ENCODE measurements at places on chromosomes 6 and 20. TPM values are rescaled to one million over a fixed set of nuclear protein-coding genes. Genes with fewer than 3 reads are reported as not detected.

Gene SLC17A4
- not detected for total RNA-seq

Gene DZANK1
- 1.5 TPM for total RNA-seq

Gene TFAP2C
- 0.08 TPM for total RNA-seq

Gene KIF13A
- 86.8 TPM for total RNA-seq

Gene GSTA1
- total RNA-seq, result not detected

Gene LHFPL5
- total RNA-seq, result not detected

Gene IRAK1BP1
- total RNA-seq, result 7.9 TPM

Gene SALL4
- total RNA-seq, result 0.36 TPM

Gene TRDN
- total RNA-seq, result not detected

Gene POU5F1
- not detected for total RNA-seq

Gene PRL
- not detected for total RNA-seq

Gene SLC25A27
- total RNA-seq, result 6.2 TPM

Gene HLA-DRB1
- 0.09 TPM for total RNA-seq

Gene LY6G6C
- total RNA-seq, result not detected

Gene TP53RK
- 12.4 TPM for total RNA-seq

Gene C6orf141
- total RNA-seq, result 5.7 TPM

Gene SPINT4
- not detected for total RNA-seq

Gene TNF
- not detected for total RNA-seq

Gene FAM210B
- total RNA-seq, result 53.3 TPM

Gene SYTL3
- total RNA-seq, result 10.5 TPM

Gene ADGRG6
- 1.7 TPM for total RNA-seq

Gene ZNF311
- 1.3 TPM for total RNA-seq

Gene RIPOR3
- 1.6 TPM for total RNA-seq

Gene FAM83C
- not detected for total RNA-seq

Gene SLC17A3
- total RNA-seq, result 1.1 TPM

Gene ASIP
- not detected for total RNA-seq

Gene SH3BGRL2
- total RNA-seq, result 6.6 TPM

Gene DEFB132
- total RNA-seq, result not detected

Gene CALHM4
- not detected for total RNA-seq

Gene MRAP2
- 0.33 TPM for total RNA-seq

Gene NKX2-4
- not detected for total RNA-seq

Gene MCCD1
- total RNA-seq, result not detected

Gene TRIM15
- not detected for total RNA-seq

Gene LYRM4
- 20.9 TPM for total RNA-seq

Gene SAMD5
- total RNA-seq, result 0.09 TPM

Gene RIPPLY2
- total RNA-seq, result not detected

Gene RUNX2
- 0.74 TPM for total RNA-seq

Gene HLA-DMB
- total RNA-seq, result 0.09 TPM

Gene C6orf58
- total RNA-seq, result not detected

Gene TMEM14A
- 16.3 TPM for total RNA-seq

Gene VARS1
- 68.8 TPM for total RNA-seq

Gene CYP24A1
- total RNA-seq, result 0.98 TPM

Gene THEMIS
- total RNA-seq, result under 0.01 TPM

Gene SULF2
- total RNA-seq, result 1.9 TPM

Gene MATN4
- total RNA-seq, result not detected

Gene HS3ST5
- 0.09 TPM for total RNA-seq

Gene SLC22A7
- not detected for total RNA-seq

Gene PRR18
- not detected for total RNA-seq

Gene SNAP25
- 0.65 TPM for total RNA-seq

Gene KCNK5
- under 0.01 TPM for total RNA-seq

Gene ZMYND8
- 24.0 TPM for total RNA-seq

Gene MAD2L1BP
- 20.6 TPM for total RNA-seq

Gene DEFB113
- total RNA-seq, result not detected

Gene HRH3
- not detected for total RNA-seq

Gene MUC21
- not detected for total RNA-seq

Gene HLA-F
- 1.1 TPM for total RNA-seq

Gene RHAG
- not detected for total RNA-seq
